ENCODE measurements at places on chromosomes 5 and 9. TPM values are rescaled to one million over a fixed set of nuclear protein-coding genes. Genes with fewer than 3 reads are reported as not detected.

DNA sequence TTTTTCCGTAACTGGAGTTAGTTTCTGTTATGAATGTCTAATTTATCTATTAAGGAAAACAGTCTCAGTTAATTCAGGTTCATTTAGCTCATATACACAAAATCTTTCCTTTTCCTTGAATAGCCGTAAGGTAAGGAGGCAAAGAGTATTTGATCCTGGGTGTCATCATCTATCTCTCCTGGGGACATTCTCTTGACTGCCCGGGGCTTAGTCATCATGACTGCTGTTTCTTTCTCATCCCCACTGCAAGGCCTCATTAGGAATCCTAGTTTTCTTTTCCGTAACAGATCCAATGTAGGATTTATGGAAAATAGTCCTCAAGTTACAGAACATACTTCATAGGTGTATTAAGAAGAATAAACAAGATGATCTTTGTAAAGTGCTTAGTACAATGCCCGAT is 134.9 kb upstream of the CHD1 start:
- DNase-seq, result no peak

LECT2 gene
- not detected for total RNA-seq

GLRA1 gene
- not detected for total RNA-seq

- DNase-seq, result no peak
These were observed 795.8 kb downstream of the SEMA5A start for GRCh38 chr5:8750100-8750499.

- DNase-seq, result no peak
These were observed 21.5 kb downstream of the OBP2B start for GRCh38 chr9:133187561-133188005.

DPYSL3 gene
- total RNA-seq, result not detected

SLC25A51 gene
- total RNA-seq, result 30.0 TPM

DNA sequence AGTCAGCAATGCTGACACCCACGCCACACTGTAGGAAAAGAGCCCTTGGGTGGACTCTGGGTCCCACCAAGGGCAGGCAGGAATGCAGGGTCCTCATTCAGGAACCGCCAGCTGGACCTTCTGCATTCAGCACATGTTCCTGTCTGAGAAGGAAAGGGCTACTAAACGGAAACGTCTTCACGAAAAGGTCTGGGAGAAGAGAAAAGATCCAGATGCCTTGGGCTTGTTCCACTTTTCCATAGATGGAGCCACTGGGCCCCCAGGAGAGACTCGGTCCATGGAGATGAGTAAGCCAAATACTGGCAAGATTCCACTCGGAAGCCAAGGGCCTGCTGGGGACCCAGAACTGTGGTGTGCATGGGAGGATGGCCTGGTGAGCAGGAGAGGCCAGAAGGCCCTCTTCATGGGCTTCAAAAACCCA is 38.4 kb downstream of the LHFPL2 start:
- DNase-seq, result peak; percentile 21

DNA sequence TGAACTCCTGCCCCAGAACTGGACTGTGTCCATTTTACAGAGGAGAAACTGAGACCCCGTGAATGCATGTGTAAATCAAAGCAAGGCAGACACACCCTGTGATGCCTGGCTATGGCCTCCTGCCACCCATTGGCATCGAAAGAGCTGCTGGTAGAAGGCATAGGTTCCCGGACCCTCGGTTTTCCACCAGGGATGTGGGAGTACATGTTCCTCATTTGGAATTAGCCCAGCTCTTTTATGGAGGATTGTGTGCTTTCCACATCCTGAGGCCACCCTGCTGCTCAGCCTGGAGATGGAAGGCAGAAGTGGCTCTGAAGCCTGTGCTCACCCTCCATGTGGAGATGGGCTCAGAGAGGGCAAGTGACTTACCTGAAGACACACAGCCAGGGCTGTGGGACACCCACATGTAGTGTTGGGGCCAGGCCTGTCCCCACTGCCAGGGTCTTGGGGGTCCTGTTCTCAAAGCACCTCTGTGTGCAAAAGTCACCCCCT is 2.8 kb downstream of the SUSD3 start:
- no peak for DNase-seq

LCN1 gene
- not detected for total RNA-seq

DNA sequence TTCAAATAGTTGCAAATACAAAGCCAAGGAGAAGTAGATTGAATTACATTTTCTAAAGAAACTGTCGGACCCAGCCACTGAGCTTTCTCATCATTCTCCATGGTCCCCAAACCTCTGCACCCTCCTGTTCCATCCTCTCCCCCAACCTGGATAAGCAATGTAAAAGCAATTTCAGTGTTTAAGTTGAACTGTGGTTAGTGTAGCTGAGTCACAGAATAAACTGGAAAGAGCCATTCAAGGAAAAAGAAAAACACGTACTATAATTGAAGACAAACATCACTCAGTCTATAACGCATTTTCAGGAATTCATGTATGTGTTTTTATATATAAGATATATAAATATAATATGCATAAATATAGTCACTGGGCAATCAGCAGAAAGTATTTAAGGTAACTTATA is 54.1 kb upstream of the TMEM161B start:
- DNase-seq, result no peak

FER gene
- total RNA-seq, result 9.0 TPM

DNA sequence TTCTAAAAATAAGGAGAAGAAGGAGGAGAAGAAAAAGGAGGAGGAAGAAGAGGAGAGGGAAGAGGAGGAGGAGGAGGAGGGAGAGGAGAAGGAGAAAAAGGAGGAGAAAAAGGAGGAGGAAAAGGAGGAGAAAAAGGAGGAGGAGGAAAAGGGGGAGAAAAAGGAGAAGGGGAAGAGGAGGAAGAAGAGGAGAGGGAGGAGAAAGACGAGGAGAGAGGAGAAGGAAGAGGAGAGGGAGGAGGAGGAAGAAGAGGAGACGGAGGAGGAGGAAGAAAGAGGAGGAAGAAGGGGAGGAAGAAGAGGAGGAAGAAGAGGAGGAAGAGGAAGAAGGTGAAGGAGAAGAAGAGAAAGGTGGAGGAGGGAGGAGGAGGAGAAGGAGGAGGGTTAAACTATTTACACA is 210.2 kb upstream of the TRPM3 start:
- DNase-seq, result no peak

TAF11L5 gene
- total RNA-seq, result not detected

- no peak for DNase-seq
These were observed 30.4 kb downstream of the PRDM6 start for GRCh38 chr5:123119334-123119986.

DNA sequence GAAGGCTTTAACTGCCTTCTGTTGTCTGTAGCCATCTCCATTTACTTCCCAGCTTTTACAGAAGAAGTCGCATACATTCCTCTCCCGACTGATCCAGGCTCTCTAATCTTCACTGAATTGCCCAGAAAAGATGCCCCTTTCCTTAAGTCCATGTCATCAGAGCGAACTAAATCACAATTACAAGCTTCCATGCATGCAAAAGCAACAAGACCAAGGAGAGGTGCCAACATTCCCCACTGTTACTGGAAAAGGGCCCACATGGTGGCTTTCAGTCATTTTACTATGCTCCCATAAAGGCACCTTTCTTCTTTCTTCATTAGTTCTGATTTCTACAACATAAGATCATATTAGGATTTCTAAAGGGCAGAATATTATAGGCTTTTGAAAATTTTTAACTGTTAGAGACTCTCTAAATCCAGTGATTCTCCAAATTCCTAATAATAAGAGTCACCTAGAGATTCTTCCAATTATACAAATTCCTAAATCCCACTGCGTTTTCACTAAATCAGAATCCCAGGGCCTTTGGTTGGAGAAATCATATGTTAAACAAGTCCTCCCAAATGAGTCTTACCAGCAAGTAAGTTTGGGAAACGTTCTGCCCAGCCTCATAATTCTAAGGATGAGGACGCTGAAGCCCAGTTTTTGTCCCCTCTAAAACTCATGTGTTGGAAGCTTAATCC is 17.0 kb upstream of the ZFR start:
- DNase-seq, result no peak

PTGDS gene
- 3.2 TPM for total RNA-seq

ANKRD18B gene
- 0.33 TPM for total RNA-seq

VDAC1 gene
- 204 TPM for total RNA-seq

GRCh38 chr5:127872494-127872893 is 169.3 kb downstream of the CCDC192 start:
- no peak for DNase-seq

GRCh38 chr5:72141440-72142355 is 34.4 kb downstream of the MAP1B start:
- no peak for DNase-seq

- no peak for DNase-seq
These were observed 173.3 kb downstream of the PSAT1 start for GRCh38 chr9:78470216-78470615.

DNA sequence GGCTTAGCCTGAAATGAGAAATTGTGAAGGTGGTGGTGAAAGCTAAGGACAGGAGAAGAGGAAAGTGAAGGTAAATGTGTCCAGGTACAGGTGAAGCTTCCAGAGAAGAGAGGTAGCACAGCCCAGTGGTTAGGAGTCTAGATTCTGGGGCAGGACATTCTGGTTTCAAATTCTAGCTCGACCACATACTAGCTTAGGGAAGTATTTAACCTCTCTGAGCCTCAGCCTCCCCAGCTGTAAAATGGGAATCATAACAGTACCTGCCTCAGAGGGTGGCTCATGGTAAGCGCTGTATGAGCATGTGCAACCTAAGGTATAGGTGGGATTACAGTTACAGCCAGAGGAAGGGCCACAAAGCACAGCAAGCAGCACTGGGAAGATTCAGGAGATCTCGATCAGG is 55.2 kb downstream of the PCDH1 start:
- no peak for DNase-seq

DNA sequence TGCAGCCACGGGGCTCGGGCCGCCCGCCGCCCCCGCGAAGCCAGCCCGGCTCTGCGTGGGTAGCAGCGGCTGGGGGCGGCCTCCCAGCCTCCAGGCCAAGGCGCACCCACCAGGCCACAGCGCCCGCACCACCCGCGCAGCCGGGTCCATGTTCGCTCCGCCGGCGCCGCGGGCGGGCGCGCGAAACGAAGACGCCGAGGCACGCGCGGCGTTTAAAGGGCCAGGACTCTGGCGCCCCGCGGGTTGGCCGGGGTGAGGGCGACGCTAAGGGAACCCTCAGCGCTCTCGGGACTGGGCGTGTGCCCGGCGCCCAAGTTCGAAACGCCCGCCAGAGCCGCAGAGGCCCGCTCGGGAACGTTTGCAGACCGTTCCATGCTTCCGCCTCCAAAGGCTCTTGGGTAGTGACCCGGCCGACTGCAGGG is at the start of gene PTGES2:
TSS of gene PTGES2 (minus strand) at position 162 of the 422 bp plus-strand sequence. CDS start at position 150, 12 bp downstream.
- peak; percentile 84 for DNase-seq

TXNDC8 gene
- total RNA-seq, result not detected

- no peak for DNase-seq
These were observed 26.5 kb downstream of the UBE2R2 start for GRCh38 chr9:33843312-33843961.

EFNA5 gene
- not detected for total RNA-seq

GTF3C4 gene
- 11.8 TPM for total RNA-seq

GRCh38 chr5:114969482-114969881 is 200.2 kb downstream of the TRIM36 start:
- no peak for DNase-seq

- DNase-seq, result no peak
These were observed 19.7 kb upstream of the MLLT3 start for GRCh38 chr9:20642045-20642444.

DNA sequence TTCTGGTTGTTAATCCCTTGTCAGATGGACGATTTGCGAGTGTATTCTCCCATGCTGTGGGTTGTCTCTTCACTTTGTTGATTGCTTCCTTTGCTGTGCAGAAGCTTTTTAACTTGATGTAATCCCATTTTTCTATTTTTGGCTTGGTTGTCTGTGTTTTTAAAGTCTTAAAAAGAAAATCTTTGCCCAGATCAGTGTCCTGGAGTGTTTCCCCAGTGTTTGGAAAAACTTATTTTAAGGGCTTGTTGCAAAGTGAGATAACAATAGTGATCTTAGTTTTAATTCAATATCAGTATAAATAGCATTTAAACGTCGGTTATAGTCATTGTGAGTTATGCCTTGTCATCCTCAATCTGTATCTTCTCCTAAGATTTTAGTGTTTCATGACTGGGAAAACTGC is 329.5 kb downstream of the CCDC171 start:
- DNase-seq, result no peak

- DNase-seq, result no peak
These were observed 3.2 kb downstream of the DOLPP1 start for GRCh38 chr9:129084087-129084486.

DNA sequence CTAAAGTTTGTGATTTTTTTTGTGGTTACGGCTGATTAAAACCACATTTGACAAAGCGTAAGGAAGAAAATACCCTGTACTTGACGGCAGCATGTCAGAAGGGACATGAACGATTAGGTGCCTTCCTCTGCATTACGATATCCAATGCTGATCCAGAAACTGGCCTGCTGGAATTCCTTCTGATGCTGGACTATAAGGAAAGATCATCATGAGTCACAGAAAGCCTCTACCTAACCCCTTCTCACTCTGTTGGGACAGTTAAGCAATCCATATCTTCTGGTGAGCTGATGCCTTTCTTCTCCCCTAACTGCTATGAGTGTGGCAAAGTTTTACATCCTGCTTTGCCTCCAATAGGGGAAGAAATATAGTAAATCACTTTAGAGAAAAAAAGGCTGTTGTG is 78.4 kb upstream of the PAPPA start:
- DNase-seq, result no peak

GRCh38 chr5:143501310-143502044 is 98.0 kb upstream of the NR3C1 start:
- DNase-seq, result no peak

STK32A gene
- total RNA-seq, result not detected

C5orf52 gene
- total RNA-seq, result not detected

TAS2R1 gene
- total RNA-seq, result not detected

GRCh38 chr5:17228821-17229291 is 11.4 kb downstream of the BASP1 start:
- no peak for DNase-seq

FOXD4L4 gene
- not detected for total RNA-seq

GRCh38 chr5:175572886-175573285 is 85.0 kb upstream of the HRH2 start:
- no peak for DNase-seq

GRCh38 chr5:146883511-146883910 is 5.0 kb upstream of the PPP2R2B start:
- no peak for DNase-seq

GRCh38 chr5:17817990-17818389 is 183.7 kb downstream of the TAF11L14 start:
- DNase-seq, result no peak

DNA sequence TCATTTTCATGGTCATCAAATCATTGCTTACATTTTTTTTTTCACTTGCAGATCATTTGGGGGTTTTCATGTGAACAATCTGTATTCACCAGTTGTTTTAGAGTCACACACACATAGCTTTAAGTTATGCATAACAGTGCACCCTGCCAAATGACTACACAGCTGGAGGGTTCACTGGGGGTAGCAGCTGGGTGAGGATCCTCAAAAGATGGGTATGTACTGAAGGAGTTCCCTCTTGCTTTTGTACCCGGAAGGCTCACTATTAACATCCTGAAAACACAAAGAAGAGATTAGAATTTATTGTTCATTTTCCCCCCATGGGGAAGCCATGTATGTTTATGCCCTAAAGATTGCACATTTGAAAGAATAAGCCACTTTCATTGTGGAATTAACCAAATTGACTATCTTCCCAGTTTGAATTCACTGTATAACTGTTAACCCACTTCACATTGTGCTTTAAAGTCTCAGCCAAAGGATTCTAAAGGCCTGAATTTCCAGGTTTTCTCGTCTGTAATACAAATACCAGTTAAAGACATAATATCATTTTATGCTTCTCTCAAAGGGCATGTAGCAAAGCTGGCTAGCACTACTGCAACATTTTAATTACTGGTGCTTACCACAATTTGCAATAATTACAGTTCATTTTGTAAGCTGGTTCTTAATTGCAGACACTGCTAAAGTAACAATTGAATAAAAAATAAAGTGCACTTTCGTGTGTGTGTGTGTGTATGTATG is 466.4 kb upstream of the MEF2C start:
- no peak for DNase-seq

PLEKHG4B gene
- not detected for total RNA-seq

GRCh38 chr5:56415356-56415765 is 182.2 kb upstream of the ANKRD55 start:
- DNase-seq, result no peak
